Activated CD4-positive, CD25-positive, alpha-beta regulatory T cell (primary cell): ENCODE measurements at places on chromosomes 1 and 21.

- no peak for DNase-seq
Observed at GRCh38 chr1:151293093-151293492, 11.0 kb downstream of the ZNF687 start.

DNA sequence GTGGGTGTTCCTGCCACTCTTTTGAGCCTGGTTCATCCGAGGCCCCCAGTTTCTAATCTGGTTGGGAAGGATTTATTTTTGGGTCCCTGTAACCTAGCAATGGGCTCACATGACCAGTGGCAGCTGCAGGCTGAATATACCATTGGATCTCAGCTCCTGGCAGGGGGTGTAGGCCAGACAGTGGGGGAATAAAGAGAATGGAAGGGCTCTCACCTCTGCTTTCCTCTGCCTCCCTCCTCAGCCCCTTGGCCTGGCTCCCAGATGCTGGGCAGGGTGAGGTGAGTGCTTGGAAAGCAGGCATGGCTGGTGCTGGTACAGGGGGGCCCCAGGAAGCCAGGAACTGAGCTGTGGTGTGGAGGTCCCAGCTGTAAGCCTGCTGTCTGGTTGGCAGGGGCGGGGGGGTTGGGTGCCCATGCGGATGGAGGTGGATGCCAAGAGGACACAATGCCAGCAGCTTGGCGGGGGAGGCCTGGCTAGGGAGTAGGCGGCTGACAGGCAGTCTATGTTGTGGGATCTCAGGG is 3.6 kb upstream of the GPR61 start:
- no peak for DNase-seq

DNA sequence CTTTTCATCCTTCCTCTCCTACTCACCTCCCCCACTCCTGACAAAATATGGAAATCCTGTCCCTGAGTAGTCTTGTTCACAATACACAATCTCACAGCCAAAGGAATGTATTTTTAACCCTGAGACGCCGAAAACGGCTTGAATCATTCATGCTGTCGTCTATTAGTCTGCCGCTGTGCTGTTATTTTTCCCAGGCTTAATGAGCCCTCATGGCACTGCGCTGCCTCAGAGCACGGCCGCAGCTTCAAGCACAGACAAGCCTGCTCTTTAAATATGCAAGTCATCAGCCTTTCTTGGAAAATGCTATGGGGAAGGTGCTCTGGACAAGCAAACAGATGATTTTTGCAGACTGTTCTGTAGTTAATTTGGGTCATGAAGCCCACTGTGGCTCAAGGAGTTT is 302.7 kb downstream of the DISC1 start:
- DNase-seq = no peak

GRCh38 chr1:19483691-19484090 is 1.6 kb downstream of the CAPZB start:
- DNase-seq = no peak

DNA sequence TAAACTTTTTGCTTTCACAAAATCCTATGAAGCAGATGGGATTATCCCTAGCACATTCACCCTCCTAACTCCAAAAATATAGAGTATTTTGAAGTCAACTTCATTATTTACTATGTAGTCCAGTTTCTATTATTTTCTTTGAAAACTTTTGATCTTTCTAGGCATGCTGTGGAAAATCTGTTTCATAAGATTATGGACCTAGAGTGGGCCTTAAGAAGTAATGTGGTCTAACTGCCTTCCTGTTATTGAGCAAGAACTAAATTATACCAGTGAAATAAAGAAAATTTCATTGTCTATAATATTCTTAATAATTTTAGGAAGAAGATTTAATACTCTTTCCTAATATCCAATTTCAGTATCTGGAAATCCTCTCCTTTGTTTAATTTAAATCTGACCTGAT is 58.1 kb downstream of the PRKACB start:
- DNase-seq = no peak

DNA sequence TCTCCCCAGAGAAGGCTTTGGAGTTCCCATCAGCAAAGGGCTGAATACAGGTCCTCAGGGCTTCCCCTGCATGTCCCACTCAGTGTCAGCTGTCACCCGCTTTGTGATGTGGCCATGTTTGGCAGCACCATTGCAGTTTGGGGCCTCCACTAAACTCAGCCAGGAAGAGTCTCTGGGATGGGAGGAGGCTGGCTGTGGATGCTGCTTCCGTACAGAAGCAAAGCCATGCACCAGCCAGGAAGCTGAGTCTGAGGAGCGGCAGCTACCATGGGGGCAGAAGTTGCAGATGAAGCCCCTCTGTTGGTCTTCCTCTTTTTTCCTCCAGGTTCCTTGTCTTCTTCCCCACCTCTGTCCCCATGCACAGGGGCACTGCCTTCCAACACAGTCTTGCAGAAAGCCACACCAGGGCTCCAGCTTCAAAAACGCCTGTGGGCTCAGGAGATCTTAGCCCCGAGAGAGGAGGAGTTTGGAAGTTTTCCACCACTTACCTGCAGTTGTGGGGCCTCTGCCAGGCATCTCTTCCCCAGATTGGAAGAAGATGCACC is 416.8 kb downstream of the NPHP4 start:
- no peak for DNase-seq

DNA sequence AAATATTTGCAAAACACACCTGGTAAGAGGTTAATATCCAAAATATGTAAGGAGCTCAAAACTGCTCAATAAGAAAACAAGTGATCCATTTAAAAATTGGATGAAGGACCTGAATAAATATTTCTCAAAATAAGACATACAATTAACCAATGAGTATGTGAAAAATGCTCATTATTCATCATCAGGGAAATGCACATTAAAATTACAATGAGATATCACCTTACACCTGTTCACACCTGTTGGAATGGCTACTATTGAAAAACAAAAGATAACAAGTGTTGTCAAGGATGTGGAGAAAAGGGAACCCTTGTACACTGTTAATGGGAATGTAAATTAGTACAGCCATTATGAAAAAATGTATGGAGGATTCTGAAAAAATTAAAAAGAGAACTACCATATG is 136.0 kb upstream of the GREM2 start:
- DNase-seq = no peak

DNA sequence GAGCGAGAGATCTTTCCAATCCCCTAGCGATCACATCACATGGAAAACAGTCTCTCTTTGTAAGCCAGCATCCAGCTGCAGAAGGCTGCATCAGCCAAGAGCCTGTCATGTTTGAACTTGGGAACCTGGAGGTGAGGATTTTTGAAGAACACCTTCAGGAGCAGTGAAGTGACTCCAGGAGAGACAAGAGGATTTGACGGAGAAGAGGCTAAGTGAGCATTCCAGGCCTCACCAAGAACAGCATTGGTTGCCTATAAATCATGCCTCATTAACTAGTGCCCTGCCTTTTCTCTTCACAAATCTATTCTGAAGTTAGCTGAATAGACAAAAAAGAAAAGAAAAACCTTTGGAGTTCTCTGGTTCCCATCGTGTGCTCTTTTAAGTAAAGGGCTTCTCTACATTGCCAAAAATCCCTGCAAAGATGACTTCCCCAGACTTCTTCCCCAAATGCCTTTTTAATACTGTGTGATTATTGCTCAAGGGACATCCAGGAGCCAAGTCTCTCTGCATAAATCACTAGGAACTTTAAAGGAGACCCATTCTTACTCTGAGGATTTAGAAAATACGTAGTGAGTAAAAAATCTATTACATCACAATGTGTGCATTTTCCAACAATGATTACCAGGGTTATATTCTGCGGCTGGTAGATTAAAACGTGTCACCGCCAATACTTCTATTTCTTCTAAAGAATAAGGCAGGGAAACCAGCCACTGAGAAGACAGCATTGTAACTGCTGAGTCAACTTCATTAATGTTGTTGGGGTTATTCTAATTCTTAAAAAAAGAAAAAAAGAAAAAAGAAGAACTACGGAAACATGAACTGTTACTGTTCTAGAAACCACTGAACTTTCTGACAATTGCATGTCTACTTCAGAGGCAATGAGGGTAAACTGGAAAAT is 95.2 kb downstream of the KIF14 start:
- no peak for DNase-seq
